Activated T-cell treated with anti-CD3 and anti-CD28 coated beads for 1 hour (primary cell): ENCODE measurements at places on chromosomes 2 and 18.

GRCh38 chr2:168480356-168480755, 24.3 kb downstream of the CERS6 start:
- no peak for DNase-seq

GRCh38 chr18:58204776-58205442, 160.9 kb downstream of the NEDD4L start:
- no peak for DNase-seq

- DNase-seq: no peak
These were observed 178.1 kb downstream of the ACOXL start for GRCh38 chr2:110910423-110910822.

GRCh38 chr18:62389761-62390481, 64.8 kb downstream of the TNFRSF11A start:
- DNase-seq: no peak

DNA sequence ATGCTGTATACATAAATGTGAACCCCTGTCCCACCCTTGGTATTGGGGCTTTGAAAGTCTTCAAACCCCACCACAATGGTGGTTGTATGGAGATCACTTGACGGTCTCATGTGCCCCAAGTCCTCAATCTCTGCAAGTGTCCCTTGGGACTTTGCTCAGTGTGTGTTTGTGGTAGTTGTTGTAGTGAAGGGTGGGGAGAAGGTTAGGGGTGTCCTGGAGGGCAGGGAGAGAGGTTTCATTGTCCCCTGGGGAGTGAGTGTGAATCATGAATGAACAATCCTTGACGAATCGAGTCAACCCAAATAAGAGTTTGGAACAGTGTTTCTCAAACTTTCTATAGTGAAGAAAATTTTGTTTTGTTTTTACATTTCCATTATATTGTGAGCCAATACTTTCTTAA, 28.1 kb downstream of the COL4A3 start:
- no peak for DNase-seq
